ENCODE measurements at places on chromosomes 12 and 14.

DNA sequence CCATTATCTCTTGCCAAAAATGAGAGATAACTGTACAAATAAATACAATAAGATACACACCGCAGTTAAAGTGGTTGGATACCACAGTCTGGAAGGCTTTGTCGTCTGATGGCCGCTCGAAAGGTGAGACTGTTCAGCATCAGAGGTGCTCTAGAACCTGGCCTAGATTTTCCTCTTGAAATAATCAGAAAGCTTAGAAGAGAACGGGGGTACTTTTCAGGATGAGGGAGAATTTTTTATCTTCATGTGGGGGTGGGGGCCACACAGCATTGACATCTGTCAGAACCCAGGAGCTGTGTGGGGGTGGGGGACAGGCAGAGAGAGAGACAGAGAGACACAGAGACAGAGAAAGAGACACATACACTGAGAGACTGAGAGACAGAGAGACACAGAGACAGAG lies 90.5 kb downstream of the GALNT9 start:
- DNase-seq = no peak

- DNase-seq = no peak
These were observed 1016.2 kb downstream of the SLC6A15 start for GRCh38 chr12:83896416-83896815.

DNA sequence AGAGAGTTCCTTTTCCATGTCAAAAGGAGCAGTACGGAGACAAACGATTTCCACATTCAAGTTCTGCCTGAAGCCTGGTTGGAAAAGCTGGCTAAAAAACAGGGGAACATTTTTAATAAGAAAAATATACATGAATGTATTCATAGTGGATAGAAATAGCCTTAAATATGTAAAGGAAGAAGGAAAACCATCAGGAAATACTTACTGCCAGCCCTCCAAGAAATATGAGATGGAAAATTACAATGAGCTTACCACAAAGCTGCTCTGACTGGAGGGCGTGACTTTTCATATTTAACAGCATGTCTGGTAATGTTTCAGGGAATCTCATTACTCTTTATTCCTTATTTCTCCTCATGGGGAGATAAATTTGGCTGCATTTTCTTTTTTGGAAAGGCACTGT lies 75.9 kb upstream of the ZDHHC17 start:
- DNase-seq = no peak

DNA sequence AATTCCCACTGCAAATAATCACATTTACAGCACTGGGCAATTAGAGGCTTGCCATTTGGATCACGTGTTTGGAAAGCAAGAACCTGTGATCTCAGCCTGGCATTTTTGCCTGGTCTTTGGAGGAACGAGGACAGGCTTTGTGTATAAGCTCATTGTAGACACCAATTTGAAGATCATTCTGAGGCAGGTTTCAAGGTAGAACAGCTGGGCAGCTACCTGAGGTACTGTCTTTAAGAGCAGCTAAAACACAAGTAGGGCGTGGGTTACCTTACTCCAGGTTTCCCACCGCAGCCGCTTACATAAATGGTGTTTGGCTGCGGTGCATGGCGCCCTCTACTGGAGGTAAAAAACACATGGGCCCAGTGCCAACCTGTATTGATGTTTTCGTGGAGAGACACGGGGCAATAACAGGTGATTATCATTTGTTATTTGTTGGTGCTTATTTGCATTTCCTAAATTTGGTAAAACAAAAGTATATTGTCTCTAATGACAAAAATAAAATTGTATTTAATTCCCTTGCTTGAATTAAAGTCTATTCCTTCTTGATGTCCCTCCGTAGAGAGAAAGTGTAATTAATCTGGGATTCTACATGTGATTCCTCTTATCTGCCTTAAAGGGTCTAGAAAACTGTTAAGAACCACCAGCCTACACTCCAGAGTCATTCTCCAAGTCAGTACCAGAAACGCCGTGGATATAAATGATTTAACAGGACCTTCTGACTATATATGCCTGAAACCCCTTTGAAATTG lies 69.7 kb downstream of the SVOP start:
- DNase-seq = peak; percentile 66

DNA sequence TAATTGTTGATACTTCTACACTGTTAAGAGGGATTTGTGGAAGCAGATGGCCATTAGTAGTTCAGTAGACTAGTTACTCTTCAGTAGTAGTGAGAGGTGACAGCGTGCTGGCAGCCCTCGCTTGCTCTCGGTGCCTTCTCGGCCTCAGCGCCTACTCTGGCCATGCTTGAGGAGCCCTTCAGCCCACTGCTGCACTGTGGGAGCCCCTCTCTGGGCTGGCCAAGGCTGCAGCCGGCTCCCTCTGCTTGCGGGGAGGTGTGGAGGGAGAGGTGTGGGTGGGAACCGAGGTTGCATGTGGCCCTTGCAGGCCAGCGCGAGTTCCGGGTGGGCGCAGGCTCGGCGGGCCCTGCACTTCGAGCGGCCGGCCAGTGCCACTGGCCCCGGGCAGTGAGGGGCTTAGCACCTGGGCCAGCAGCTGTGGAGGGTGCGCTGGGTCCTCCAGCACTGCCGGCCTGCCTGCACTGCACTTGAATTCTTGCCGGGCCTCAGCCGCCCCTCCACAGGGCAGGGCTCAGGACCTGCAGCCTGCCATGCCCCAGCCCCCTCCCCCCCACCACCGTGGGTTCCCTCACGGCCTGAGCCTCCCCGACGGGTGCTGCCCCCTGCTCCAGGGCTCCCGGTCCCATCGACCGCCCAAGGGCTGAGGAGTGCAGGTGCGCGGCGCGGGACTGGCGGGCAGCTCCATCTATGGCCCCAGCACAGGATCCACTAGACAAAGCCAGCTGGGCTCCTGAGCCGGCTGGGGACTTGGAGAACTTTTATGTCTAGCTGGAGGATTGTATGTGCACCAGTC lies 139.3 kb downstream of the NUBPL start:
- DNase-seq = no peak

- peak; percentile 56 for DNase-seq
These were observed 663 bp downstream of the NCKAP5L start for GRCh38 chr12:49827401-49828099.

GRCh38 chr14:31204593-31205534 lies 2.7 kb downstream of the HECTD1 start:
- DNase-seq = no peak

- no peak for DNase-seq
These were observed 131.0 kb downstream of the NCOR2 start for GRCh38 chr12:124436366-124436765.

DNA sequence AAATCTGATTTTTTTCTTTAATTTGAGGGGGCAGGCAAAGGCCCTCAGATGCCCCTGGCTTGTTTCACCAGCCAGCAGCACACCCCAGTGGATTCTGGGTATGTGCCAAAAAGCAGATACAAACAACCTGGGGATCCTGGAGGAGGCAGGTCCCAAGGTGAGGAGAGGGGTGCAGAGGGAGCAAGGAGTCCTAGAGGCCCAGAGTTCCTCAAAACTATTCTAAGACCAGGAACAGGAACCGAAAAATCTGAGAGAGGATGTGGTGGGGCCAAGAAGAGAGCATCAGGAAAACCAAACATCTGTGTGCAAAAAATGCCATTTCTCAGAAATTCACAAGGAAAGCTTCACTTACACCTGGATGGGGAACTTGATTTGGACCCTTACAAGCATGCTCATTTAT lies 8.2 kb downstream of the KCNA5 start:
- DNase-seq = no peak

DNA sequence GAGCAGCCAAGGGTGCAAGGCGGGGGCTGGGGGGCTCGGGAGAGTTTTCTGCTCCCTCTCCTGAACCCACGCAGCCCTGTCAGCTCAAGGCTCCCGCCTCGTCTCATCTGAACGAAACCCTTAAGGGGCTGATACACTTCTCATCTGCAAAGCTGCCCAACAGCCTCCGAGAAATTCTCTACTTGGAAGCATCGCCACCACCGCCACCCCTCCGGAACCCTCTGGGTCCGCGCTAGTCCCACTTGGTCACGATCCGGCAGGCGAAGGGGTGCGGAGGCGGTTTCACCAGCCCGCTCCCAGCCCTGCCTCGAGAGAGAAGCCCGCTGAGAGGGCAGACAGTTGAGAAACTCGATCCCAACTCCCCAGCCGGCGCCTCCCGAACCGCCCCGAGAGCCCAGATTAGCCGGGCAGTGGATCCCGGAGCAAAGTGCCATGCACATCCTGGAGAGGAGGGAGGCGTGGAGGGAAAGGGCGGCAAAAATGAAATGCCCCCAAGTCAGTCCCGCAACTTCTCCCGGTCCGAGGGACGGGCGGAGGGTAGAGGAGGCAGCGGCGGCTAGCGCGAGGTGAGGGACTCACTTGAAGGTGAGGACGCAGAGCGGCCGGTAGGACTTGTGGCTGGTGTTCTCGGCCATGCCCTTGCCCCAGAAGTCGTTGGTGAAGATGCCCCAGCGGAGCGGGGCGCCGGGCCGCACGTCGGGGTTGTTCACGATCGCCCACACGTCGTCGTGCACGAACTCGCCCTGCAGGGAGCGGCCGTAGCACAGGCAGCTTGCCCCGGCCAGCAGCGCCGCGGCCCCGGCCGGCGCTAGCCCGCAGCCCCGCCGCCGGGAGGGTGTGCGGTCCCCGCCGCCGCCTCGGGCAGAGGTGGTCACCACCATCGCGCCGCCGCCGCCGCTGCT lies 620 bp downstream of the TMTC1 start:
- DNase-seq = no peak

- DNase-seq = no peak
These were observed 23.0 kb upstream of the CSRP2 start for GRCh38 chr12:76901628-76902380.

DNA sequence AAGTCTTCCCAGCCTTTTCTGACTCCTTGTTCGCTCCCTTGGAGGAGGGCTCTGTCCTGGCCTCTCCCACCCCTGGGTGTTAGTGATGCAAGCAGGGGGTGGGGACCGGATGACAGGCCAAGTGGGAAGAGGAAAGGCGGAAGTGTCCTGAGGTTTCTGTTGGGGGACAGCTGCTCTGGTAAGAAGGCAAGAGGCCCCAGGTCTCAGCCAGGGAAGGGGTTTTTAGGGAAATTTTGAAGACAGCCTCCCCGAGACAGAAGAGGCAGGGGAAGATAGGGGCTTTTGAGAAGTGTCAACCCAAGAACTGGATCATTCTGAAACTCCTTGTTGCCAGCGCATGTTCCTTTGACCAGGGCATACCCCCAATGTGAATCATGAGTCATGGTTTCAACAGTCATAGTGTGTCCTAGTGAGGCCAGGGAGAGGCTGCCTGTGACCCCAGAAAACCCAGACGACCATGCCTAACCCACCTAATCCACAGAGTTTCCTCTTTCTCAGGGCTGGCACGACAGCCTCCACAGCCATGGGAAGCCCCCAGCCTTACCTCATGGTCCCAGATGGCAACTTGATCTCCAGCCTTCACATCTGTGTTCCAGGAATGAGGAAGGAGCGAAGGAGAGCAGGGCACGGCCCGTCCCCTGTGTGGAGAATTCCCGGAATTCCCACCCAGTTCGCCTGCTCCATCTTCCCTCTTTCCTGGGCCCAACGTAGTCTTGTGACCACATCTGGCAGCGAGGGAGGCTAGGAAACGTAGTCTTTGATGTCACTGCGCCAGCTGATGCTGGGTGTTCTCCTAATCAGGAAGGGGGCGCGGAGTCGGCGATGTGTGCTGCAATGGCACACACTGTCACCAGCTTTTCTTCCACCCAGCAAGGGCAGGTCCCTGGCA lies 4.9 kb upstream of the GPR132 start:
- DNase-seq = peak; percentile 50

DNA sequence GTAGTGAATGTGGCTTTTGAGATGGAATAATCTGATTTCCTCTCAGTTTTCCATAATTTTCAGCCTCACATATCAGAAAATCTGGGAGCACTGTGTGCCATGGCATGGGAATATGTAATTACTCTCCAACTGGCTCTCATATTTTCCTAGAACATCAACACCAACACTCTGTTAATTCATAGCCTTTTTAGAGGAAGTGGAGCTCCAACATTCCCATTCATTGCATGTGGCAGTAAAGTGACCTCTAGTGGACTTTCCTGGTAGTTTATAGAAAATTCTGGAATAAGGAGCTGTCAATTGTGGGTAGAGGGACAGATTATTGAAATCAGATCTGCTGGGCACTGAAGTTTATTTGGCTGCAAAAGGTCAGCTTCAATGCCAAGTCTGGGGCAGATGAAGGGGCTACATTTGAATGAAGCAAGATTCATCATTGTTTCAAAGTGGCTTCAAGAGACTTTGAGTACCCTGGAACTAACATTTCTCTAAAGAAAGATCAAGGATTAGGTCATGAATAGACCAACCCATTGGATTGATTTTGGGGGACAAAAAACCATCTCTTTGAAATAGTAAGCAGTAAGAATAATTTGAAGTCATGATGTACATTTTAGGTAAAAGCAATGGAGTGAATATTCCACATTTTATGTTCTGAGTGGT lies 23.6 kb upstream of the USP44 start:
- no peak for DNase-seq

GRCh38 chr14:92513204-92513965 lies at the start of gene RIN3:
RIN3 (plus strand) TSS chr14:92513781; CDS start chr14:92513933, 152 bp downstream.
- peak; percentile 56 for DNase-seq

DNA sequence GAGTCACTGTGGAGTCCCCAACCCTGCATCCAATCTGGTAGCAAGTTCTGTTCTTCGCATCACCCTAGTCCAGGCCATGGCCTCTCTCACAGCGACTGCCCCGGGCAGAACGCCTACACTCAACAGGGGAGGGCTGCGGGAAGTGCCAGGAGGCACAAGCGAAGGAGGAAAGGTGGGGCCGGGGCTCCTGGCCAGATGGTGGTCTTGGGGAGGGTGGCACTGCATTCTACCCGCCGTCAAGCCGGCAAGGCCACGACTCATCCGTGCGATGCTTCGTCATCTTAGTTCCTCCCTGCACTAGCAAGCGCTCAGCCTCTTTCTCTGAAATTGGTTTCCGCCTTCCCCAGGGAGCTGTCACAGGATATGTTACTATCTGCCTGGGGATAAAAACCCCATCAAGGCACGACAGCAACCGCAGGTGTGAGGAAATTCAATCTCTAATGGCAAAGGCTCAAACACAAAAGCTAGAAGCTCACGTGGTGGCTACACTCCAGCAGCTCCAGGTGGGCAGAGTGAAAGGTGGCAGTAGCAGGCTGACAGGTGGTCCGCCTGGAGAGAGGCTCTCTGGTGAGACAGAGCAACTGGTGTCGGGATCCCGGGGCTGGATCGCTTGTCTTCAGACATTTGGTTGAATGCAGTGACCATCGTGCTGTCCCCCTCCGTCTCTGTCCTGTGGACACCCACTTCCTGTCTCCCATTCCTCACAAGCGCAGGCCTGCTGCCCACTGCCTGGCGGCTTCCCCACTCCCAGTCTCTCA lies 34.1 kb downstream of the ACADS start:
- DNase-seq = no peak

DNA sequence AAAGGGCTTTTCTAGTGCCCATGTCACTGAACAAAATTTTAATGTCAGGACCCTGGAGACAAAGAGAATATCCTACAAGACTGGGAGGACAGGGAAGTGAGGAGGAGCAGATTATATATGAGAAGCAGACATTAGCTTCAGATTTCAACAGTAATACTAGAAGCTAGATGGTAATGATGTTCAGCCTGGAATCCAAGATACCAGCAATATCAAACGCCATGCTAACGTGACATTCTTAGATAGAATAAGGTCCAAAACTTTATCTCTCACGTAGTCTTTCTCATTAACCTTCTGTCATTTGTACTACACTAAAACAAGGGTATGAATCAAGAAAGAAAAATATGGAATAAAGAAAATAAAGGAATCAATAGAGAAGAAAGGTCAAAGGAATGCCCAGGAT lies 18.7 kb downstream of the SOS2 start:
- DNase-seq = no peak
